ENCODE measurements at places on chromosomes 13 and 19.

GRCh38 chr13:45367358-45367757, 26.4 kb upstream of the TPT1 start:
- no peak for DNase-seq

DNA sequence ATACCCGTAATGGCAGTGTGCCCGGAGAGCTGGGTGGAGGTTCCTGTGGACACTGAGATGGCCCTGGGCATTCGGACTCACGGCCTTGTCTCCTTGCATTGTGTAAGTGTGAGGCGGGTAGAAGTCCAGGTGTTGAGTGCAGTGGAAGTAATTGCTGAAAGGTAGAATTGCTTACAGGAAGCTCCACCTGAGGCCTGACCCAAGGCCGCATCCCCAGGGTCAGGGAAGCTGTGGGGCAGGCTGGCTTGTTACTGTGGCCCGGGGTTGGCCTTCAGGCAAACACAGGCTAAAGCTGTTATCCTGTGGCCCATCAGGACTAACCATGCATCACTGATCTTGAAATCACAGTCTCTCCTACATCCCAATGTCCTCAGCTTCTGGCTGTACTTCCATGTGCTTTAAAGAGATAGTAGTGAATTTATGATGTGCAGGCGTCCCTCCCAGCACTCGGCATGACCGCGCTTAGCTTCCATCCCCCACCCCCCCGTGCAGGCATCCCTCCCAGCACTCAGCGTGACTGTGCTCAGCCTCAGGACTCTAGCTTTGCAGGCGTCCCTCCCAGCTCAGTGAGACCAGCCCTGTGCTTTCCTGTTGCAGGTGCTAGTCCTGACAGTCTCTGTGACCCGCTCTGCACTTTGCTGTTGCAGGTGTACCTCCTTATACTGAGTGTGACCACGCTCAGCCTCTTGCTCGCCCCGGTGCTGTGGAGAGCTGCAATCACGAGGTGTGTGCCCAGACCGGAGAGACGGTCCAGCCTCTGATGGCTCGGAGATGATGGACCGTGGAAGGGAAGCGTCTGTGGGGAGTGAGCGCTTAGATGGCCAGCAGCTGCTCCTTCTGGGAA, 35.6 kb upstream of the TFDP1 start:
- DNase-seq, result no peak

GRCh38 chr19:45469945-45470761, 2.4 kb downstream of the FOSB start:
- no peak for DNase-seq

- DNase-seq, result peak; percentile 54
These were observed 6.7 kb downstream of the KCNJ14 start for GRCh38 chr19:48461982-48462655.

GRCh38 chr13:24306632-24307031, 2.7 kb upstream of the C1QTNF9 start:
- no peak for DNase-seq

DNA sequence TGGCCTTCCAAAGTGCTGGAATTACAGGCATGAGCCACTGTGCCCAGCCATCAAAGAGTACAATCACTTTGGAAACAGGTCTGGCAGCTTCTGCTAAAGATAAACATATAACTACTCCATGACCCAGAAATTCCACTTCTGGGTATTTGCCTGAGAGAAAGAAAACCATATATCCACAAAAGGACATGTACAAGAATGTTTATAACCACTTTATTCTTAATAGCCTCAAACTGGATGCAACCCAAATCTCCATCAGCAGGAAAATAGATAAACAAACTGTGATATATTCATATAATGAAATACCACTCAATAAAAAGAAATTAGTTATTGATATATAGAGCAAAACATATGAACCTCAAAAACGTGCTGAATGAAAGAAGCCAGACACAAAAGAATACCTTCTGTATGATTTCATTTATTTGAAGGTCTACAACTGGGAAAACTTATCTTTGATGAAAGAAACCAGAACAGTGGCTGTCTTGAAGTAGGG, 40.5 kb downstream of the TEX26 start:
- DNase-seq, result no peak

- no peak for DNase-seq
These were observed 8.9 kb downstream of the SEMA6B start for GRCh38 chr19:4550479-4551050.

GRCh38 chr13:80329250-80329649, 11.7 kb downstream of the SPRY2 start:
- no peak for DNase-seq

DNA sequence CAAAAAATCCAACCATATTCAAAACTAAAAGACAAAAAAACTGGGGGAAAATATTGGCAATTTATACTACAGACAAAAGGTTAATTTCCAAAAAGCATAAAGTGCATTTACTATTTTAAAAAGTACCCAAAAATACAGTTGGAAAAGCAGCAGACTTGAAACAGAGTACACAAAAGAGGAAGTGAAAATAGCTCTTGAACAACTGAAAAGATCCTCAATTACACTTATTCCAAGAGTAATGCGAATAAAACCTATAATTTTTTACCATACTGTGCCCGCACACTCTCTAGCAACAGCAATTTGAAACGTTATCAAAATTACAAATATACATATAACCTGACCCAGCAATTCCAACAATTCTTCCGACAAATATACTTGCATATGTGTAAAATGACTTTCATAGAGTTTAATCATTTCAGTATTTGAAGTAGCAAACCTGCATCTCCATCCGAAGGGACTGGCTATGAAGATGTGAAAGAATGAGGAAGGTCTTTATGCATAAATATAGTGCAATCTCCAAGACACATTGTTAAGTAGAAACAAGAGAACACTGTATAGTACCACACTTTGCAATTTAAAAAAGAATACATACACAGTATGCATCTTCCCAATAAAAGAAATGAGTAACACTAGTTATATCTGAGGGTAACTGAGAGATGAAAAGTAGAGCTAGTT, 25.4 kb downstream of the ALG5 start:
- DNase-seq, result no peak

DNA sequence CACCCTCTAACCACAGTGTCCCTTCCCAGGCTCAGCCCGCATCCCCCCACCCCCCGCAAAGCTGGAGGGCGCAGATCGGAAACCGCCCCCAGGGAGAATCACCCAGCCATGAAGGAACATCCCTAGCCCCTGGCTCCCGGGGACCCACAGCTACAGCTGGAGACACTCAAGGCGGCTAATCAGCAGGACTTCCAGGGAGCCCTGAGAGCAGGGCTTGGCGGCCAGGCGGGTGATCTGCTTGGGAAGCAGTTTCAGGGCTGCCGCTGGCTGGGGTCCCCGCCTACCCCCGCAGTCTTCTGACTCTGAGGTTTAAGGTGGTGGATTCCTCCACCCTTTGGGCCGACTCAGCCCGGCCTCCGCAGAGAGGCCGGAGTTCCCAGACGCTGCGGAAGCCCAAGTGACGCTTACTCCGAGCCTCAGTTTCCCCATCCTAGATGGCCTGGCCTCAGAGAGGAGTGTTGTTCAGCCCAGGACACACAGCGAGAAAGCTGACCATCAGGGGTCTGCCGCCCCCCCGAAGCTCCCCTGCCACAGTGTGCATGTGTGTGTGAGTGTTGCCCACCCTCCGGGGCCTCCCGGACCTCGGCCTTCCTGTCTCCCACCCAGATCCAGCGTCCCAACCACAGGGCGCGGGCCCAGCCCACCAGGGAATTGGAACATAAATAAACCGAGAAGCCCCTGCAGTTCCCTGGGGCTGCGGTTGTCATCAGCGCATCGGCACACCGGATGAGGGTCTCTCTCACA, 9.8 kb downstream of the FUT6 start:
- DNase-seq, result no peak

DNA sequence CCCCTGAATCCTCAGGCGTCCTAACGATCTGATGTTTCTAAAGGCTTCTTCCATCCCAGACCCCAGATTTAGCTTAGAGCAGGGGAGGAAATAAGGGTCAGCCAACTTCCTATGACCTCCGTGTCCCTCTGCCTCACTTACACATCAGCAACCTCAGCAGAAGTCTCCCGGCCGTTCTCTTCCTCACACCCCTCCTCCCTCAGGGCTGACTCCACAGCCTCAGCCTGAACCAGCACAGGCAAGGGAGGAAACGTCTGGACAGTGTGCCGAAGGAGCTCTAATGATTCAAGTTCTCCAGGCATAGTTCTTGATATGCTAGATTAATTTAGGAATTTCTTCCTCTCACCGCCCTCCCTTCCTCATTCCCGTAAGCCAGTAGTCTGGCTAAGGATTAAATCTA, 121.4 kb downstream of the NUFIP1 start:
- no peak for DNase-seq

DNA sequence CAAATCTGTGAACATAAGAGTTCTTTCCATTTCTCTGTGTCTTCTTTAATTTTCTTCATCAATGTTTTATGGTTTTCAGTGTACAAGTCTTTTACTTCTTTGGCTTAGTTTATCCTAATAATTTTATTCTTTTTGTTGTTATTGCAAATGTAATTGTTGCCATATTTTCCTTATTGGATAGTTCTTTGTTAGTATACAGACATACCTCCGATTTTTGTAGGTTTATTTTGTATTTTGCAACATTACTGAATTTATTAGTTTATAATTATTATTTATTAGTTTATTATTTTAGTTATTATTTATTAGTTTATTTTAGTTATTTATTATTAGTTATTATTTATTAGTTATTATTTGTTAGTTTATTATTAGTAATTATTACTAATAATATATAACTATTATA, 43.4 kb downstream of the WTIP start:
- no peak for DNase-seq

DNA sequence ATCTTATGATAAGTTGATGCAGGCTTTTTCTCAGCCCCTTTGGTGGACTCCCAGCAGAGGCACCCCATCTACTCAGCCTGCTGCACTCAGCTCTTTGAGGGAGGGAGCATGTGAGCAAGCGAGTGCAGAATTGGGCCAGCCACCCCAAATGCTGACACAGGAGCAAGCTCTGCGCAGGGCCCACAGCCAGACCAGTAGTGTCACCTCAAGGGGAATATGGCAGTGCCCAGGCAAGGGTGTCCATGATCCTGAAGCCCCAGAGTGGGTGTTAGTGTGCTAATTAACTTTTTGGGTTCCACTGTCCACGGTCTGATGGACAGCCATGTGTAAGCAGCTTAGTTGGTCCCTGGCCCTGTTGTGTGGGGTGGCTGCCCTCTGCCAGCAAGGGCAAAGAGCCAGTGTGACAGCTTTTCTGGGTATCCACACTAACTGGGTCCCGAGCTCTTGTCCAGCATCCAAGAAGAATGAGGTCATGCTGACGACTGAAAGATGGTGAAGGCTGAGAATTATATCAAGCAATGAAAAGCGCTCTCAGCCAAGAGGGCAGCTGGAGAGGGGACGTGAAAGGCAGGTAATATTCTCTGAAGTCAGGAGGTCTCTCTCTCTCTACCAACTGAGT, 898.3 kb upstream of the PCDH9 start:
- DNase-seq, result no peak

GRCh38 chr13:40329781-40330485, 336.5 kb downstream of the FOXO1 start:
- DNase-seq, result no peak

DNA sequence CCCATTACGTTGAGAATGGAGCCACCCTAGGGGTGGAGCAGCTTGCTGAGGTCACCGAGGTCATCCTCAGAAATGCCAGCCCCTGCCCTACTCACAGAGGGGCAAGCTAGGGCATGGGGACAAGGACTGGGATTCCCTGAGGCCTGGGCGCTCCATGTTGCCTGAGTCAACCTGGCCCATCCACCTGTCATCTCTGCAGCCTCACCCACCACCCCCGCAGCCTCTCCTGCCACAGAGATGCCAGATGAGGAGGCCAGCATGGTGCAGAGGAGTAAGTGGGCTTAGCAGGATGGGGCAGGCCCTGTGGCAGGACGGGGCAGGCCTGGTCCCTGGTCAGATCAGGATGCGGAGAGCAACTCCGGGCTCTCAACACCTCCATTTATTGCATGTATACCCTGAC, 9.5 kb downstream of the NKPD1 start:
- DNase-seq, result no peak

GRCh38 chr19:33376423-33376822, 2.9 kb downstream of the CEBPG start:
- no peak for DNase-seq

- DNase-seq, result no peak
These were observed 52.7 kb downstream of the TSC22D1 start for GRCh38 chr13:44523146-44524015.

- no peak for DNase-seq
These were observed 1552.2 kb downstream of the PCDH9 start for GRCh38 chr13:65677906-65678305.

GRCh38 chr13:77338329-77338728, 11.4 kb upstream of the MYCBP2 start:
- no peak for DNase-seq

- peak; percentile 25 for DNase-seq
These were observed 506.7 kb upstream of the GPC6 start for GRCh38 chr13:92719868-92720267.

GRCh38 chr19:46056536-46056935, 15.7 kb upstream of the IGFL4 start:
- no peak for DNase-seq

DNA sequence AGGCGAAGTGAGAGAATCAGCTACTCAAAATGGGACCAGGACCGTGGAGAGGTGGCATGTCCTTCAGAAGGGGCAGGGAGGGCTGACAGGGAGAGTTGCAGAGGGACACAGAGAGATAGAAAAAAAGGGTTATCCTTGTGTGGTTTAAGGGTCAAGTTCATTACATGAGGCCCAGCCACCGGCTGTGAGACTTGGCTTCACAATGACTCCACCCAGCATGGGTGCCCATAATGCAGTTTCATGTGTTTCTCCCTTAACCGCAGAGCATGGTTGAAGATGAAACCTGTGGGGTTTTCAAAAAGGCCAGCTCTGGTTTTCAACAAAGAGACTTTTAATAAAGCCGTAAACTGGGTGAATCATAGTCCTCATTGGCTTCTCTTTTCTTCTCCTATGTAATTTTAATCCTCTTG, 164.6 kb downstream of the KLF5 start:
- no peak for DNase-seq

GRCh38 chr19:23784274-23784673, 25.6 kb upstream of the ZNF681 start:
- no peak for DNase-seq

DNA sequence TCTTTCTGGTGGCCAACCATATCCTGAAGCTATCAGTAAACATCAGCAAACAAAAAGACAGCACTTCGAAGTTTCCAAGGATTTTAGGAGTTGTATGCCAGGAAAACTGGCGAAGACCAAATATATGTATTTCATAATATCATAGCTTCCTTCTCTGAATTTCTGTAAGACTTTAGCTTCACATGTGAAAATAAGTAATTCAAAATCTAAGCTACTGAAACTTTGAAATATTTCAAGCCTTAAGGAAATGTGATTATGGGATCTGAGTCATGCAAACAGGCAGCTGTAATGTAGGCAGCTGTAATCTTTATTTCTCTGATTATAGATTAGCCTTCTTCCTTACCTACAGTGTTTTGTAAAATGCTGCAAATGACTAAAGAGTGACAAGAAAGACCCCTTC, 70.7 kb upstream of the ANKRD10 start:
- no peak for DNase-seq

- DNase-seq, result no peak
These were observed 6.3 kb upstream of the WTIP start for GRCh38 chr19:34475026-34475974.

- DNase-seq, result no peak
These were observed 26.8 kb upstream of the SACS start for GRCh38 chr13:23460309-23460708.

GRCh38 chr13:101881593-101881992, 429.1 kb downstream of the ITGBL1 start:
- peak; percentile 10 for DNase-seq
